NCI-H524 (cell line): ENCODE measurements at places on chromosomes 2 and 18.
A peak's percentile ranks its signal among the peaks of the same experiment; 100 is the strongest.

DNA sequence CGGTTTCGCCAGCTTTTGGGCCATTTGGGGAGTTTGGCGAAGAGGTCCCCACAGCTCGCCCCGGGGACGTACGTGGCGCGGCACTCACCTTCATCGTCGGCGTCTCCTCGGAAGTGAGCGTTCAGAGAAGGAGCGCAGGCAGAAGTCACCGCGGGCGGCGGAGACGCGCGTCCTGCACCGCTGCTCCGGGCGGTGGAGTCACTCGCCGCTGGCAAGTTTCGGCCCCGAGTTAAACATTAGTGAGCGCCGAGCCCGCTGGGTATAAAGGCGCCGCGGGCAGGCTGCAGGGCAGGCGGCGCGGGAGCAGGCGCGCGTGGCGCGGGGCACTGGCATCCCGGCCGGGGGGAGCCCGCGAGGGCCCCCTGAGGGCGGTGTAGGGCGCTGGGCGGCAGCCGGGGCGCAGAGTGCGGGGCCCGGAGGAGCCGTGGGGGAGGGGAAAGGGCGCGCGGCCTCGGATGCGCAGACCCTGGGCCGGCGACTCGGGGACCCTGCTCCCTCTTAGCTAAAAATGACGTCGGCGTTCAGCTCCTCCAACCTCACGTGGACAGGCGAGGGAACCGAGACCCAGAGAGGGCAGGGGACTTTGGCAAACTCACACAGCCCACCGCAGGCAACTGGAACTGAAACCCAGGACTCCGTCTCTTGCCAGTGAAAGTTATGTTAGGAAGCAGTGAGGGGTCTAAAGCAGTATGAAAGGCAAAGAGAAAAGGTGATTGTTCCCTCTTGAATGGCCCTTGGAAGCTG, at the start of gene DPP4:
Gene DPP4 (minus strand): TSS at position 328 of the 744 bp plus-strand sequence. CDS start 234 bp downstream, at position 94.
- DNase-seq, result no peak

DNA sequence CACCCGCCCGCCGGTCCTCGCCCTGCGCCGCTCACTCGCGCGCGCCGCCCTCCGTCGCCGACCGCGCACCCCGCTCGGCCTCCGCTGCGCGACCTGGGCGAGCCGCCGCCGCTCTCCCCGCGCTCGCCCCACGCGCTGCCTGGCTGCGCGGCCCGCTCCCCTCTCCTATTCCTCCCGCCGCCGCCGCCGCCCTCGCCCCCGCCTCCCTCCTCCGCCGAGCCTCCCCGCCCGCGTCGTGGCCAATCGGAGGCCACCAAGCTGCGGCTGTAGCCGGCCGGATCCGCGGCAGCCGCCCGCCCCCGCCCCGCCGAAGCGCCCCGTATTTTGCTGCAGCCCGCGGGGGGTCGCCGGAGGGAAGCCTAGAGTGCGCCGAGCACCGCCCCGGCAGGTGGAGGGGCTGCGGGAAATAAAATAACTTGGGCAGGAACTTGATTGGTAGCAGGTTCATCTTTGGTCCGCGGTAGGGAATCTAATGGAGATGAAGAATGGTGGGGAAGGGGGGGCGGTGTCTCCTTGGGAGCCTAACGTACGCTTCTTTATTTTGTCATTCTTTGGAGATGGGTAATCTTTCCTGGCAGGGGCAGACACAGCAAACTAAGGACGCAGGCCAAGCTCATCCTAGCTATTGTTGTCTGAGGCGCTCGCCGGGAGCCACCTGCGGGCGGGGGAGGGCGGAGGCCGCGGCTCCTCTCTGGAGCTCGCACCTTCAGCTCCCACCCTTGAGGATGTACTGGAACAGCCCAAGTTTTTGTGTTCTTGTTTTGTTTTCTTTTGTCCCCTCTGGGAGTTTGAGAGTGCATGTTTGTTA, 1.1 kb upstream of the CDH2 start:
- peak; percentile 87 for DNase-seq

GRCh38 chr2:15834381-15835031, 105.8 kb upstream of the MYCN start:
- no peak for DNase-seq

DNA sequence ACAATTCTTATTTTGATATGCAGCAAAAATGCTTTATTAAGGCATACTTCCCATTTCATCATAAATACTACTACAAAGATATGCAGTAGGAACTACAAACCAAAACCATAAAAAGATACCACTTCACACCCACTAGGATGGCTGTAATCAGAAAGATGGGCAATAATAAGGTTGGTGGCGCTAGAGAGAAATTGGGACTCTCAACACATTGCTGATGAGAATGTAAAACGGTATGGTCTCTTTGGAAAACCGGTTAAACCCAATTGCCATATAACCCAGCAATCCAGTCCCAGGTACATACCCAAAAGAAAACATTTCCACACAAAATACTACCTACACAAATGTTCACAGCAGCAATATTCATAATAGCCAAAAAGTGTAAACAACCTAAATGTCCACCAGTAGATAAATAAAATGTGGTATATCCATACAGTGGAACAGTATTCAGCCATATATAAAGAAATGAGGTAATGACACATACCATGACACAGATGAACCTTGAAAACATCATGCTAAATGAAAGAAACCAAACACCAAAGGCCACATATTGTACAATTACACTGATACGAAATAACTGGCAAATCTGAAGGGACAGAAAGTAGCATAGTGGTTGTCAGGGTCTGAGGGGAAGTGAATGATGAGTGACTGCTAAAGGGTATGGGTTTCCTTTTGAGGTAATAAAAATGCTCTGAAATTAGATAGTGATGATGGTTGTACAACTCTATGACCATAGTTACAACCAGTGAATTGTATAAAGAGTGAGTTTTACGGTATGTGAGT, 12.7 kb downstream of the SP3 start:
- no peak for DNase-seq

- no peak for DNase-seq
Measured at GRCh38 chr2:45278365-45279078, 269.3 kb upstream of the SIX2 start.

DNA sequence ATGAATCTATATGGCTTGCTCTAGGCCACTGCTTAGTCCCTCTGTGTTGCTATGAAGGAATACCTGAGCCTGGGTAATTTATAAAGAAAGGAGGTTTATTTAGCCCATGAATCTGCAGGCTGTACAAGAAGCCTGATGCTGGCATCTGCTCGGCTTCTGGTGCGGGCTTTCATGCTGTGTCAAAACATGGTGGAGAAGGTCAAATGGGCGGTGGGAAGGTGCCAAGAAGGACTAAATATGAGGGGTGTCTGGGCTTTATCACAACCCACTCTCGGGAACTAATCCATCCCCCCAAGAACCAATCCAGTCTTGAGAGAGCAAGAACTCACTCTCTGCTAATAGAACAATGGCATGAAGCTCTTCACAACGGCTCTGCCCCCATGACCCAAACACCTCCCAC, 481.6 kb downstream of the EIPR1 start:
- DNase-seq, result no peak

DNA sequence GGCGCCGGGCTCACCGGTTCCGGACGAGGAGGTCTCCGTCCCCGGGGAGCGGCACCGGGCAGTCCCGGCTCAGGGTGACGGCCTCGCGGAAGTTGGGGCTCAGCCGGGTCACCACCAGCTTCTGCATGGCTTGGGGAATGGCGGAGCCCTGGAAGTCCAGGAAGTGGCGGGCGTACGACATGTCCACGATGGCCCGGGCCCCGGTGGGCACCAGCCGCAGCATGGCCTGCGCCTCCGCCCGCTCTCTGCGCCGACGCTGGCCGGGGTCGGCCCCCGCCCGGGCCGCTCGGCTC, 157 bp downstream of the PTGR3 start:
- DNase-seq, result no peak

- no peak for DNase-seq
Measured at GRCh38 chr2:76073992-76074604, 363.4 kb upstream of the GCFC2 start.

- no peak for DNase-seq
Measured at GRCh38 chr2:191126386-191127085, 24.3 kb downstream of the STAT4 start.

DNA sequence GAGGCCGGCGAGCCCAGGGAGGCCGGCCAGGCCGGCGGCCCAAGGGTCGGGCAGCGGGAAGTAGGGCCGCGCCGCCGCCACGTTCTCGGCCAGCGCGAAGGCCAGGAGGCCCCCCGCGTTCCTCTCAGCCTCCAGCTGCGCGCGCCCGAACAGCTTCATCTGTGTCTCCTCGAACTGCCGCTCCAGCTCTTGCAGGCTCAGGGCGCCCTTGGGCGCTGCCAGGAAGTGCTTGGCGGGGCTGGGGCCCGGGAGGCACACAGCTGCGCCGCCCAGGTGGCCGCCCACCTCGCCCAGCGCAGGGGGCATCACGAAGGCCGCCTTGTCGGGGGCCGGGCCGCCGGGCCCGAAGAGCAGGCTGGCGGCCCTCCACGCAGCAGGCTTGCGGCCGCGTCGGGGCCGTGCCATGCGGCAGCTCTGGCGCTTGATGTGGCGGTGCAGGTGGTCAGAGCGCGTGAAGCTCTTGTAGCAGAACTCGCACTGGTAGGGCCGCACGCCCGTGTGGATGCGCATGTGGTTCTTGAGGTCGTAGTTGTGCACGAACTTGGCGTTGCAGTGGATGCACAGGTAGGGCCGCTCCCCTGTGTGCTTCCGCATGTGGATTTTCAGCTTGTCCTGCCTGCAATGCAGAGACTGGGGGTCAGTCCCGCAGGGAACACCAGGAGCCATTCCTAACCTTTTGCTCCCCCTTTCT, 99.0 kb upstream of the SMAD2 start:
- DNase-seq, result no peak

GRCh38 chr18:37270038-37270665, 295.4 kb downstream of the CELF4 start:
- DNase-seq, result no peak

DNA sequence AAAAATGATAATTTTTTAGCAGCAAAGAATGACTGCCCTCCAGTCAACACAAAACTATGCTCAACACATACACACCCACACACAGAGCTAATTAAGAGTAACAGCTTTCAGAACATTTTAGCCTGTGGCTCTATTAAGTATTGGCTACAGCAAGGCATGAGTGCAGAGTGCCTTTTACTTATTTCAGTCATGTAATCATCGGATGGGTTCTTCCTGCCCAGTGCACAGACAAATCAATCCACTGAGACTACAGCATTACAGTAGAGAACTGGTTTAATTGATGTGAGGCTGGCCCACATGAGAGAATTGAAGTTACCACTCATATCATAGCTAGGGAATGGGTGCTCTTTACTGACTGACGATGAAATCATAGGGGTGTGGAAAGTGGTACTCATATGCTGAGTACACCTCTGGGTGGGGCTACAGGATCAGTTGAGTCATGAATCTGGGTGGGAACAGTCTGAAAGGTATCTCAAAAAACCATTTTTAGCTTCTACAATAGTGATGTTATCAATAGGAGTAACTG, 241.0 kb downstream of the FSIP2 start:
- no peak for DNase-seq

GRCh38 chr2:234863043-234863934, 88.5 kb upstream of the SH3BP4 start:
- peak; percentile 62 for DNase-seq

GRCh38 chr2:223619486-223620129, 17.4 kb upstream of the SCG2 start:
- DNase-seq, result peak; percentile 3

DNA sequence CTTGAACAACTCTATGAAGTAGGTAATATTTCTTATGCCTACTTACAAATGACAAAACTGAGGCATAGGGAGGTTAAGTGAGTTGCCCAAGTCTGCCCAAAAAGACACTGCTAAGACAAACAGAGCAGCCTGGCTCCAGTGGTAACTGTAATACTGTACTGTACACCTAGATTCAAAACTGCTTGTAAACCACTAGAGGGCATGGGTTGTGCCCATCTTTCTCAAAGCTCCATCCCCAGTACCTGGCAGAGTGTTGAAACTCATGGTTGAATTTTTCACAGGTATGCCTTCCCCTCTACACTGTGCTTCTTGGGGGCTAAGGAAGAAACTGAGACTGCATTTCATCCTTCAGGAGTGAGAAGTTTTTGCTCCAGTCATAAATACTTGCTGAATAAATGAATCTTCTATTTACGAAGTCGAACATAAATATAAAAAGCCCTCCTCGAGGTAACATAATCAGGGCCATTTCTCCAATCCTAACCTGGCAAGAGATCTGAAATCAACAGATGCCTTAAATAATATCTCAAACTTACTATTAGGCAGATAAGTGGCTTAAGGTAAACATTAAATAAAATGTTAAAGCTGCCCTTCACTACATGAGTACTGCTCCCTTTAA, 2.0 kb downstream of the PPP4R1 start:
- peak; percentile 60 for DNase-seq

GRCh38 chr2:54029721-54030395, 59.1 kb upstream of the PSME4 start:
- DNase-seq, result no peak

- no peak for DNase-seq
Measured at GRCh38 chr2:192413812-192414681, 219.3 kb upstream of the TMEFF2 start.

DNA sequence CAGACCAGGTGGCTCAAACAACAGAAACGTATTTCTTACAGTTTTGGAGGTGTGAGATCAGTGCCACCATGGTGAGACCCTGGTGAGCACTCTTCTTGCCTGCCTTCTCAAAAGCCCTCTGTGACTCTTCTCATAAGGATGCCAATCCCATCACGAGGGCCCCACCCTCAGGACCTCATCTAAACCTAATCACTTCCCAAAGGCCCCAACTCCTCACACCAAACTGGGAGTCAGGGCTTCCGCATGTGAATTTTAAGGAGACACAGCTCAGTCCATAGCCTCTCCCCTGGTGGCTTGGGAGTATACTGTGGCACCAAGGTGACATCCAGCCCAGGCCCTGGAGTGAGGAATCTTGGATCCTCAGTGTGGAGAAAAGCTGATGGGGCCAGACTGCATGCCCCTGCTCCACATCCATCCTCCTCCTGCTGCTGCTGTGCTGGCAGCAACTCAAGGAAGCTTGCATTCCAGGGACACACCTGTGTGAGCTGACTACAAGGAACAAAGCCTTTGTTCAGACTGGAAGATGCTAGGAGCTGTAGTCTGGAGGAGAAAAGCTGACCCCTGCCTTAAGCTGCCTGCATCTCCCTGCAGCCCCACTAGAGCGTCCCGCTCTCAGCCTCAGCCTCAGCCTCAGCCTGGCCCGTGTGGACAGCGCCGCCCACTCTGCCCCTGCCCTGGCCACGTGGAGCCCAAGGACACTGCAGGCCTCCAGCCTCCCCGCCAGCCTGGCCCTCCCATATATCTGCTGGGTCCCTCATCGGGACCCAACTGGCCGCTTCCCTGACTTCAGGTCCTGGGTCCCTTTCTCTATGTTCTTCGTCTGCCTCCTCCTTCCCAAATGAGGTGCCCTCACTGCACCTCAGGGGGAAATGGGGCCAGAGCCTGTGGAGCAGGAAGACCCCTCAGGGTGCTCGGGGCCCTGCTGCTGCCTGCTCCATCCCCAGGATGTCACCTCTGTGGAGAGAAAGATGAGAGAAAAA, 87.8 kb upstream of the RAB6C start:
- DNase-seq, result no peak

DNA sequence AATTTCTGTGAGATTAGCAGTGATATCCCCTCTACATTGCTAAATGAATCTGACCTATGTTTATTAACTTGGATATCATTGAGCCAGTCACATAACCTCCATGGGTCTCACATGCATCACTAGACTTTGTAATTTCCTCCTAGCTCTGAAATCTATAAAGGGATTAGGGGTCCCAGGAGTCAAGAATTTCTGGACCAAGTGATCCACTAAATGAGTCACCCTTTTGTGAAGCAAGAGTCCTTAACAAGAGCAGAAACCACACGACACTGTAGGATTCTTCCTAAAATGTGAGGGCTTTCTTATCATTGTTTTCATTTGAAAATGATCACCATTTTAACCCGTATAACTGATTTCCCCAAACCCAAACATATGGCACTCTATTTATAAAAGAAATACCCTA, 90.3 kb downstream of the DHRS9 start:
- DNase-seq, result no peak

GRCh38 chr18:4198956-4199355, 256.2 kb downstream of the DLGAP1 start:
- DNase-seq, result no peak

GRCh38 chr18:49319590-49319989, 140.9 kb downstream of the DYM start:
- no peak for DNase-seq
